Stimulated activated CD8-positive, alpha-beta memory T cell treated with anti-CD3 and anti-CD28 coated beads, Interleukin-4, amount 100 ng/mL, for 1 hour (primary cell): ENCODE measurements at places on chromosomes 12 and 14.

- no peak for DNase-seq
Observed at GRCh38 chr12:124519746-124520145, 47.7 kb downstream of the NCOR2 start.

DNA sequence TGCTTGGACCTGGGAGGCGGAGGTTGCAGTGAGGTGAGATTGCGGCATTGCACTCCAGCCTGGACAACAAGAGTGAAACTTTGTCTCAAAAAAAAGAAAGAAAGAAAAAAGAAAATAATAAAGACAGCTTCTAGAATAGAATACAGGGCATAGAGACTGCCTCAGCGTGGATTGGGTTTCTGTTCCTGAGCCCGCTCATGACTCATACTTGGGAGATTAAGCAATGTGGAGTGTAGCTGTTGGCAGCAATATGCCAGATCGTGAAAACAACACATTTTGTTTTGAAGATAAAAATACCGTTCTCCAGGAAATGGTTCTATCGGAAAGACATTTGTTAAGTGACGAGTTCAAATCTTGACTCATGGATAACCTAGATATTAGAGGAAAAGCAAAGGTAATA lies 67.2 kb downstream of the GLT1D1 start:
- no peak for DNase-seq

DNA sequence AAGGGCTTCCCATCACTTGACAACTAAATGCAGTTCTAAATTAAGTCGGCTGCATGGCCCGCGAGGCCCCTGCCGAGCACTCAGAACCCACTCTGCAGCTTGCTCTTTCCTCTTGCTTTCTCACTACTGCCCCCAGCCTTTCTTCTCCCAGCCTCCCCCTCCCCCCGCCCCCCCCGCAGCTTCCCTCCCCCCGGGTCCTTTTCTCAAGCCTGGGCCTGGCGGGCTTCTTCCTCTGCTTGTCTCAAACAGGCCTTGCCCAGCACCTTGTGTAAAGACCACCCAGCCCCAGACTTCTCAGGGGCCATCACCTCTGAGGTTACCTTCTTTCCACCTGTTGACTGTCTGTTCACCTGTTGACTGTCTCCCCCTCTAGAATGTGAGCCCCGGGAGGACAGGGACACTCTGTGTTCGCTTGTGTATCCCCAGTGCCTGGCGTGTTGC lies 1.1 kb downstream of the CYP46A1 start:
- no peak for DNase-seq

DNA sequence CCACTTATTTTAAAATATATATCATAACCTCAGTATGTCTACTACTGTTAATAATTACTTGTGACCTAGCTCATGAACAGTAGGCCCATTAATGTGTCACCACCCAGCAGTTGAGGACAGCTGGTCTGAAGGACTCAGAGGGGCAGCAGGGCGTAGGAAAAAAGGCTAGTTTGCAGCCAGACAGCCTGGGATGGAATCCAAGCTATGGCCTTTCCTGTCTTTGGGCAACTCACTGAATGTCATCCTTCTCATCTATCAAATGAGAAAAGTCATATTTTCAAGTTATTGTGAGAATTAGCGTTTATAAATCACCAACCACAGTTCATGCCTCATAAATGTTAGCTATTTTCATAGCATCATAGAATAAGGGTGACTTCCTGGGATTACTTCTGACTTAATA lies 12.3 kb downstream of the DENND5B start:
- DNase-seq = no peak

DNA sequence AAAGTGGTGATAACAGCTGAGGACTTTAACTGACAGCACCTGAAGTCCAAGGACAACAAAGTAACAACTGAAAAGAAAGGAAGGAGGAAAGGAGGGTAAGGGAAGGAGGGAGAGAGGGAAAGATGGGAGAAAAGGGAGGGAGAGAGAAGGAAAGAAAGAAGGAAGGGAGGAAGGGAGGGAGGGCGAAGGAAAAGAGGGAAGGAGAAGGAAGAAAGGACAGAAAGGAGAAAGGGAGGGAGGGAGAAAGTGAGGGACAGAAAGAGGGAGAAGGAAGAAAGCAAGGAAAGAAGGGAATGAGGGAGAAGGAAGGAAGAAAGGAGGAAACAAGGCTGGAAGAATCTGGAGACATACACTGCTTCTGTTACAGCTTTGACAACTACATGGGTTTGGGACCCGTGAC lies 494.4 kb downstream of the FUT8 start:
- no peak for DNase-seq
